Caudate nucleus (tissue), 63 donors: ENCODE measurements at places on chromosomes 2 and 18.

GRCh38 chr2:209977386-209978239 lies 24.8 kb upstream of the RPE start:
- no peak for DNase-seq

GRCh38 chr18:50079571-50080295 lies 115.2 kb downstream of the MYO5B start:
- DNase-seq, result peak; percentile 78

DNA sequence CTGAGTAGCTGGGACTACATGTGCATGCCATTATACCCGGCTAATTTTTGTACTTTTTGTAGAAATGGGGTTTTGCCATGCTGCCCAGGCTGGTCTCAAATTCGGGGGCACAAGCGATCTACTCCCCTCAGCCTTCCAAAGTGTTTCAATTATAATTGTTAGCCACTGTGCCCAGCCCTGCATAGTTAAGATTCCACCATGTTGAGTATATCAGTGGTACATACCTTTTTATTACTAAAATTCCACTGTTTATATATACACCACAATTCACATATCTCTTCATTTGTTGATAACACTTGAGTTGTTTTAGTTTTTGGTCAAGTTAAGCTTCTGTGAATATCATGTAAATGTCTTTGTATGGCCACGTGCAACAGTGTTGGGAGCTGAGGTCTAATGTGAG lies 12.8 kb upstream of the FMNL2 start:
- DNase-seq, result no peak

- peak; percentile 95 for DNase-seq
Observed at GRCh38 chr18:48538531-48539405, at the start of gene CTIF. Gene CTIF, plus strand, starts transcription at chr18:48539031. Its CDS starts 80,535 bp downstream, at chr18:48619566.

- DNase-seq, result no peak
Observed at GRCh38 chr18:10052871-10053270, 139.1 kb downstream of the VAPA start.

GRCh38 chr2:121796239-121796638 lies 40.8 kb downstream of the TSN start:
- no peak for DNase-seq

DNA sequence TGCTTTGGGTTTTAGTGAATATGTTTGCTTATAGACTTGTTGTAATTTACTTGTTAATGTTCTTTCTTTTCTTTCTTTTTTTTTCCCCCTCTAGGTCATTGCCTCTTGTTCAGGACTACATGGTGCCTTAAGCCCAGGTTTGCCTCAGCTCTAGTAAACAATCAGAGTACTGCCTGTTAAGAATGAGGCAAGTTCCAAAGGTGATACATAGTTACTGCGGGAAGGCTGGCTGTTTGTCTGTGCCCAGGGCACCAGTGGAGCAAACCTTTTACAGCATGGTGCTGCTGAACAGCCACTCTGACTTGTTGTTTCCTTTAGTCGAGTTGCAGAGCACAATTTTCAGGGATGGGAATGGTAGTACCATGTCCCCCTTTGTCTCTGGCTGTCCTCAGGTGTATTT lies 517.2 kb downstream of the NYAP2 start:
- DNase-seq, result no peak

- DNase-seq, result no peak
Observed at GRCh38 chr2:222436040-222436413, 11.7 kb downstream of the SGPP2 start.

DNA sequence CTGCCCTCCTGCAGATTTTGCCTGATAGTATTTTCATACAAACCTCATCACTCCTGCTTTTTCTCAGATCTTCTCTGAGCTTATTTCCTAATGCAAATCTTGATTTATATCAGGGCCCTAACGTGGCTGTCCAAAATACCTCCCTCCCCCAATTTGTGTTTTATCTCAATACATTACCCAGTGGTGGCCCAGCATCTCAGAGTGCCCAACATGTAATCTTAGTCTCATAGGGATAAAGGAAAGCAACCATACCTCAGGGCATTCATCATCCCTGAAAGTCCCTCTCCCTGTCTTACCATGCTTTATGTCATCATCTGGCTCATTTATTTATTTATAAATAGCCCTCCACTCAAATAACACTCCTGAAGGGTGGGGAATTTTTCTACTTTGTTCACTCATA lies 135.3 kb downstream of the SLC8A1 start:
- no peak for DNase-seq

DNA sequence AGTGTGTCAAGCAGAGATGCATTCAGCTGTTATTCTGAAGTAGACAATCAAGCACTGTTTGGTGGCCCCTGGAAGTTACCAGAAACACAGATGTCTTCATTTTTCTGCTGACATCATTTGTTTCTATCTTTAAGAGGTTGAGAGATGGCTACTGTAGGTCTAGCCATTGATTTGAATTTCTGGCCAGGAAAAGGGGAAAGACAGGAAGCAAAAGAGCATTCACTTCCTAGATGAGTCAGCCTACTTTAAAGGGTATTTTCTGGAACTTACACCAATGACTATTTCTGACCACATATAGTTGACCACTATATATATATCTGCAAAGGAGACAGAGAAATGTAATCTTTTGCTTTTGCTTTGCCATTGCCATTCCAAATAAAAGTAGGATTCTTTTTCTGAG lies 900.1 kb upstream of the SOX11 start:
- no peak for DNase-seq

GRCh38 chr2:66435549-66435875 lies 587 bp downstream of the MEIS1 start:
- DNase-seq, result no peak

- no peak for DNase-seq
Observed at GRCh38 chr2:167721593-167721992, 525.8 kb downstream of the STK39 start.

- DNase-seq, result no peak
Observed at GRCh38 chr2:175167076-175167791, 769 bp downstream of the ATF2 start.

- DNase-seq, result no peak
Observed at GRCh38 chr2:170885130-170885791, 43.8 kb upstream of the GORASP2 start.

GRCh38 chr2:127330753-127331152 lies 36.8 kb upstream of the ERCC3 start:
- DNase-seq, result no peak

- DNase-seq, result no peak
Observed at GRCh38 chr2:71797035-71797810, 343.9 kb downstream of the DYSF start.

DNA sequence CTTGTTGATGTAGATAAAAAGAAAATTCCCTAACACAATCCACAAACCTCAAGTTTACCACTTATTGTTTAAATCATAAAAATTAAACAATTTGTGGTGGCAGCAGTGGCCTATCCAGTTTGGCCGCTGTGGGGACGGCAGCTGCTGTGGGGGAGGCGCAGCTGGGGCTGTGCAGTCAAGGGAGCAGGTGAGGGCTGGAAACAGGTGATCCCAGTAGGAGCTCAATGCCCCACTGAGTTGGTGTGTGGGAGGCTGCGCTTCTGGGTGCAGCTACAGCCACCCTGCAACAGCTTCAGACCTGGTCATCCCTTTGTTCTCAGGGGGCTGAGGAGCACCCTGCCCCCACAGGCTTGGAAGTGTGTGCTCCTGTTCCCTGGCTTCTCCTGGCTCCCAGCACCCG lies 266.0 kb upstream of the FSIP2 start:
- DNase-seq, result no peak

DNA sequence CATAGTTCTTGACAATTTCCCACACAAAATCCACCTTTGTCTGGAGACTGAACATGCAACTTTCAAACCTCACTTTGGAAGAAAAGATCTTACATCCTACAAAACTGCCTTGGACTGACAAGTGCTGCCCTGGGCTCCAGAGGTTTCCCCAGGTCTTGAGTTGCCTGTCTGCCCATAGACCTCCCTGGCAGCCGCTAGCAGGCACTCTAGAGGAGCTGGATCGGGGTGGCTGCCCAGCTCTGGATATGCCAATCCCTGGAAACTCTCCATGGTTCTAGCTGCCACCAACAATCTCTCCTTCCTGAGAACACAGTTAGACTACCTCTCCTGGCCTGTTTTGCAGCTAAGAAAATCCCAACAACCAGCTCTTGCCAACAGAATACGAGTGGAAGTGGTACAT lies 3.4 kb upstream of the ITGB6 start:
- no peak for DNase-seq

DNA sequence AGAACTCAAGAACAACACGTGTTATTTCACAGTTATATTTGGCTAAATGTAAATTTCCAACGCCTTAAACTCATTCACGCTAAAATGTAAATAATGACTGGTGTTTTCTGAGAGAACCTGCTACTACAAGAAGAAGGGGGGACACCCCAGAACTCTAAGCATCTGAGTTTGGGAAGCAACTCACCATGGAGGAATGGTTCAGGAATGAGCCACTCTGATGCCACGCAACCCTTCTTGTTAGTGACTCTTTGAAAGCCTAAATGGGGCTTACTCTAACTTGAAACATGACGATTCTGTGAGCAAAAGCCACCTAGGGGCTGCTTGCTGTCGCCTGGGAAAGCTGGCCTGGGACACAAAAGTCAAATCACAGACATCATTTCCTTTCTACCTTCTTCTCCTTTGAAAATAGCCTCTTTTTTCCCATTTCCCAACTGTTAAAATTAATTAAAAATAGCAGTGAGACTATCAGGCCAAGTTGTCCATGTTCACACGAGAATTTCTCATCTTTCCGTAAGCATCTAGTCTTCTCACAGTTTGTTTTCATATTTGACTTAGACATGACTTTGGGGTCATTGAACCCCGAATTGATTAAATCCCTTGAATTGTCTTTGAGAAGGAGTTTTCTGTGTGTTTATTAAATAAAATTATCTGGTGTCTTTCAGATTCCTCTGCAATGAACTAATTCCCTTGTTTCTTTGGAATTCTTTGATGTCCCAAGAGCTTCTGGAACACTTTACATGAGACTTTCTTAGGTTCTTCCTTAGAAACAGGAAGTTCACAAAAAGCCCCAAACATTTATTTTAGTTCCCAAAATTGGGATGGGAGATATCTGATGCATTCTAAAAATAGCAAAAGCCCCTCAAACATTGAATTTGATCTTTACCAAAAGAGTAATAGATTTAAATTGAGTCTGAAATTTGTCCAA lies 75.5 kb upstream of the CABLES1 start:
- DNase-seq, result no peak

- no peak for DNase-seq
Observed at GRCh38 chr18:62152844-62153243, 34.0 kb downstream of the PIGN start.

DNA sequence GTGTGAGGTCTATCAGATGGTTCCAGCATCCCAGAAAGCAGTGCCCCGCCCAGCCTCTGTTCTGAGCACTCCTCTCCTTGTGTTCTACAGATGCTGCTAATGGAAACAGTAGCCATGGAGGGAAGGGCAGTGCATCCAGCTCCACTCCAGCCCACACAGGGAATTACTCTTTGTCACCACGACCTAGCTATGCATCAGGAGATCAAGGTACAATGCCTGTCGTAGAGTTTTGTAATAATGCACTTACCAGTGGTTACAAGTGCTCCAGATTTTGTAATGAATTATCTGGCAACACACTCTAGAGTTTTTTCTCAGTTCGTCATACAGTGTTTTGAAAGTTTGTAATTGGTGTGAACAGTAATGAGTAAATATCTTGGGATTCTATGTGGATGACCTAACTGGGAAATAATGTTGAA lies 161.1 kb downstream of the ESCO1 start:
- DNase-seq, result no peak

DNA sequence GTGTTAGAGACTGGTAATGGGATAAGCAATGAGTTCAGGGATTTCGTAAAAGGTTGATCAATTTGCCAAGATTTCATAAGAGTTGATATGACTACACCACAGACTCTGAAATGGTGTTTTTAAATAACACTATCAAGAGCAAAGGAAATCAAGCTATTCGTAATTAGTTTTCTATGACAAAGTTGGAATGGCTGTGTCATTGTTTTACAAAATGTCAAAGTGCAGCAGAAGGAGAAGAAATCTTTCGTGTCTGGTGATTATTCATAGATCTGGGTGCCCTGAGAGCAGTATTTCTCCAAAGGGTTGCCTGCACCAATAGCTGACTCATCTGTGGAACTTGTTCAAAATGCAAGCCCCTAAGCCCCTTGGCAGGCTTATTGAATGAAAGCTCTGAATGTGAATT lies 70.1 kb downstream of the NABP1 start:
- DNase-seq, result no peak

GRCh38 chr2:4404363-4404762 lies 701.0 kb downstream of the DCDC2C start:
- no peak for DNase-seq

DNA sequence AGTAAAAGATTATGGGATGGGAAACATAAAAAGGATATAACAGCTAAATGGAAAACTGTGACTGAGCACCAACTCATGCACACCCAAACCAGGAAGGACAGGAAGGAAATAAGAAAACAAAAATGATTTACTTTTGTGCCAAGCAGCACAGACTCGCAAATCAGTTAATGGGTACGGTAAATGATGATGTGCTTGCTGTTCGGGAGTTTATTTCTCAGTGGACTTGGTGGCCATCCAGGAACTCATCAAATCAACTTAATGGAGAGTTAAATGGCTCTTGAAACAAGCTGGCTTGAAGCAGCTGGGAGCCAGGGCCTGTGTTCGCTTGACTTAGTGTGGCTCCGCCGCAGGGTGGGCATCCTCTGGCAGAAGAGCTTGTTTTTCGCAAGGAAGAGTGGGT lies 36.2 kb downstream of the MTCL1 start:
- no peak for DNase-seq

GRCh38 chr18:37270038-37270665 lies 295.4 kb downstream of the CELF4 start:
- DNase-seq, result no peak

- no peak for DNase-seq
Observed at GRCh38 chr2:26054598-26055348, 20.9 kb downstream of the RAB10 start.

- DNase-seq, result no peak
Observed at GRCh38 chr2:55498582-55498981, 20.9 kb upstream of the CFAP36 start.

DNA sequence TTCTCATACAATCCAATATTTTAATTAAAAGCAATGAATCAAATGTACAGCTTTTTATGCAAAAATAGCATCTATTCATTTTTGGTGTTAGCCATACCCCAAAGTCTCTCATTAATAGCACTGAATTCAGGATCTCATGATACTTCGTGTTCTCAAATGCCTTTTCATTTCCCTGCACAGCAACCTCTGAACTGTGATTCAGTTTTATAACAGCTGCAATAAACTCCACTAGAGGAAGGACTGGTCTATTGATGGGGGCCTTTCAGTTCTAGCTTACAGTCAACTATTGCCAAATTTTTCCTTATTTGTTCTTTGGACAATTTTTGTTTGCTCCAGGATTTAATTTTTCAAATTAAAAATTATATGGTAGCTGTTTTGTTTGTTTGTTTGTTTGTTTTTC lies 4.8 kb upstream of the TMEM87B start:
- DNase-seq, result no peak
